ENCODE measurements at places on chromosomes 12 and 14.

DNA sequence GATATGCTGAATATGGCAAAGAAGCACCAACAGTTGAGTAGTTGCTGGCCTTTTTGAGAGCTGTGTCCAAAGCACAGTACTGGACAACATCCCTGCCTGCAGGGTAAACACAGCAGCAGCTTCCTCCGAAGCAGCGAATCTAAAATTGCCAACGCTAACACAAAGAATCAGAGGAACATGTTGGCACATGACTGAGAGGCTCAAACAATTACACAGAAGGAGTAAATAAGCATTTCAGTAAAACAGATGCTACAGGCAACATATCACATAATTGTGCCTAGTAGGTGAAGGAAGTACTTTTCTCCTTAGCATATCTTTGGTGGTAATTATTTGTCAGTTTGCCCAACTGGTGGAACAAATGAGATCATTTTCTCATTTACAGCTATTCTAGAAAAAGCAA is 52.1 kb downstream of the KICS2 start:
- DNase-seq = no peak

- no peak for DNase-seq
These were observed 682 bp downstream of the KIAA0586 start for GRCh38 chr14:58428118-58428683.

DNA sequence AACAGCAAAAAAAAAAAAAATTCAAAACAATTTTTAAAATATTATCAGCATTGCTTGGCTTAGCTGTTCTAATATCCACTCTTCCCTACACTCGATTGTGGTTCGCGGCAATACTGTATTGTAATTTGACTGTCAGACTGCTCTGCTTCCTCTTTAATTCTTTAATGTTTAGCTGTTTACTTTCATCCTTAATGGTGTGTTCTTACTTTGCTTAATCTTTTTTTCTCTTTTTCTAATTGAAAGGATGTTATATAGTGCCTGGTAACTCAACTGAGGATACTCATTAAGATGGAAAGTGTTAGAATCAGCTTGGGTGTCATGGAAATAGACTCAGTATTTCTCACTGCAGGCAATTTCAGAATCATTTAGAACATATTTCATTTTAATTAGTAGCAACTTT is 2.0 kb downstream of the ANO4 start:
- no peak for DNase-seq

DNA sequence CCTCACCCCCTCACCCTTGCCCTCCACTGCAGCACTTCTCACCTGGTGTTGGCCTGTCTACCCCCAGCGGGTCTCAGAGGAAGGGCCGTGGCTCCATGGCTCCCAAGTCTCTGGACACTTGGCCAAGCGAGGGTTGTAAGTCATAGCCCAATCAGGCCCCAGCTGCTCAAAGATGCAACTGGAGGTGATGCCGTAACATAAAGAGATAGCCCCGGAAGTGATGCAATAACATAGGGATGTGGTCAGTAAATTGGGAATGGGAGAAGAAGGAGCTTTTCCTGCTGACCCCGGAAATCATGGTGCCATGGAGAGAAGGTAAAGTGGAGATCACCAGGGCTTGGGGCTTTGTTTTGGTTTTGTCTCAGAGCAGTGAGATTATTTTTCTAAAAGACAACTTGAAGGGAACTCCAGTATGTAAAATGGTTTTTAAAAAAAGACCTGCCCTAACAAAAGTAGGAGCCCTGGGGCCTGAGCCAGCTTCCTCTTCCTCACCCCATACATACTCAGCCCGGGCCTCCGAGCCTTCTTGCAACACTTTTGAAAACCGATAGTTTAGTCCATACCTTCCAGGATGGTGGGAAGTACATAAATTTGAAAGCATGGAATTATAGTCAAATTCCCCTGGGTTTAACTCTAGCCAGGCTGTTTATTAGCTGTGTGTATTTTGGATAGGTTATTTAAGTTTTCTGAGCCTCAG is 212.5 kb downstream of the CRADD start:
- DNase-seq = no peak

DNA sequence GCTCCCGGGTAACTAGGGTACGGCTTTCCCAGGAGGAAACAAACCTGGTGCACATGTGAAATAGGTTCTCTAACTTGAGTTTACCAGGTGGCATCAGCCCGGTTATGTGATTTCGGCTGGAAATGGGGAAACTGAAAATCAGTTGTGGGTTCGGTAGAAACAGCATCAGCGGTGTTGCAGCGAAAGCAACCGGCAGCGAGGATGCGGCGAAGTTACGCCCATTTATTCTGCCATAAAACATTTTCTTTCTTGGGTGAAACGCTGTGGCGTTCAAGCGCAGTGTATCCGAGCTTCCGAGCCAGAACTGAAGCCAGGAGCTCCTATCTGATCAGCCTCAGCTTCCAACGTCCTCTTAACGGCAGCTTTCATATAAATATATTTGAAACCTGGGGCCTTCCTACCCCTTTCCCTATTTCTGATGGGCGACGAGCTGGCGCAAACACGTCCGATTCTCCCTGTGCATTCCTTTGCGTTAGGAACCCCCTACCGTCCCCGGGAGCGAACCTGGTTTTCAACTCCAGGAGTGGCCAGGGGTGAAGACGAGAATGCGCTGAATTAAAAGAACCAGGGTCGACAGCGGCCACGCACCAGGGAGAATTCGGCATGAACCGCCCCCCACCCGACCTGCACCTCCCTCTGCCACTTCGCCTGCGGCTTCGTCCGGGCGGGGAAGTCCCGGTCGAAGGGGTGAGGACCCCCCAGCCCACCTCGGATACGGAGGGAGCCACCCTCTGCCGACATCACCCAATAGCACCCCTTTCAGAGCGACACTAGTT is 1.6 kb downstream of the DPF3 start:
- no peak for DNase-seq

GRCh38 chr12:83933615-83934014 is 979.0 kb downstream of the SLC6A15 start:
- DNase-seq = no peak

DNA sequence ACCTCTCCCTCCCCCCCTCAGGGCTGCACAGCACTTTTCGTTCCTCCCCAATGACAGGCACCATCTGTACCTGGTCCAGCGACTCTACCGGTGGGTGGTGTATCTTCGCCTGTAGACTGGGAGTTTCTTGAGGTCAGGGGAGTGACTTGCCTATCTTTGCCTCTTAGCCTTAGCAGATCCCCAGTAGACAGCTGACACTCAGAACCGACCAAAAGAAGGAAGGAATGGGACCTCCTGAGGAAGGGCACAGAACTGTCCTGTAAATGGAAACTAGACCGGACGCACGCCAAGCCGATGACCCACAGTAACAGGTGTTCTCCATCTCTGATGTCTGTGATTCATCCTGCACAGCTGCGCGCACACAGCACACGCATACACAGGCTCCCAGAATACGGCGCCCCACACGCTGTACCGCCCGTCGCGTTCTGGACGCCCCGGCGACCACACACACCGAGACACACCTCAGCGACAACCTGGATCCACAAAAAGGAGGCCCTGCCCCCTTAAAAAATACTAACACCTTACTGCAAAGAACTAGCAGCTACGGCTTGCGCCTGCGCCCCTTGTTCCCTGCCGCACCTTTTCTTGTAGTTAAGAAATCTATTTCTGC is 673 bp upstream of the TTC9 start:
- DNase-seq = peak; percentile 25

DNA sequence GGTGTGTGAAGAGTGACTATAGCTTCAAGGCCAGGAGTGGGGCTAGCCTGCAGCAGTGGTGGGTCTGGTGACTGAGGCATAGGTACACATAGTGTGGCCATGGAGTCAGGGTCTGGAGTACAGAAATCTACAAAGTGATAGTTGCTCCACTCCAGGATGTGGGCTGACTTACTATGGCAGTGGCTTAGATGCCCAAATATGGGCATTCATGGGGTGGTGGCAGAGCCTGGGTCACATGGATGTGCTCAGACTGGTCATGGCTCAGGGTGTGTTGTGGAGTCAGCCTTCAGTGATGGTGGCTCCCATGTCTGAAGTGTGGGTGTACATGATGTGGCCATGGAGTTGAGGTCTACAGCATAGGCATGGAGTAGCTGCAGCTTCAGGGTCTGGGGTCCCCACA is 27.3 kb downstream of the CLEC6A start:
- no peak for DNase-seq

- DNase-seq = no peak
These were observed 32.4 kb upstream of the CD69 start for GRCh38 chr12:9792961-9793617.

DNA sequence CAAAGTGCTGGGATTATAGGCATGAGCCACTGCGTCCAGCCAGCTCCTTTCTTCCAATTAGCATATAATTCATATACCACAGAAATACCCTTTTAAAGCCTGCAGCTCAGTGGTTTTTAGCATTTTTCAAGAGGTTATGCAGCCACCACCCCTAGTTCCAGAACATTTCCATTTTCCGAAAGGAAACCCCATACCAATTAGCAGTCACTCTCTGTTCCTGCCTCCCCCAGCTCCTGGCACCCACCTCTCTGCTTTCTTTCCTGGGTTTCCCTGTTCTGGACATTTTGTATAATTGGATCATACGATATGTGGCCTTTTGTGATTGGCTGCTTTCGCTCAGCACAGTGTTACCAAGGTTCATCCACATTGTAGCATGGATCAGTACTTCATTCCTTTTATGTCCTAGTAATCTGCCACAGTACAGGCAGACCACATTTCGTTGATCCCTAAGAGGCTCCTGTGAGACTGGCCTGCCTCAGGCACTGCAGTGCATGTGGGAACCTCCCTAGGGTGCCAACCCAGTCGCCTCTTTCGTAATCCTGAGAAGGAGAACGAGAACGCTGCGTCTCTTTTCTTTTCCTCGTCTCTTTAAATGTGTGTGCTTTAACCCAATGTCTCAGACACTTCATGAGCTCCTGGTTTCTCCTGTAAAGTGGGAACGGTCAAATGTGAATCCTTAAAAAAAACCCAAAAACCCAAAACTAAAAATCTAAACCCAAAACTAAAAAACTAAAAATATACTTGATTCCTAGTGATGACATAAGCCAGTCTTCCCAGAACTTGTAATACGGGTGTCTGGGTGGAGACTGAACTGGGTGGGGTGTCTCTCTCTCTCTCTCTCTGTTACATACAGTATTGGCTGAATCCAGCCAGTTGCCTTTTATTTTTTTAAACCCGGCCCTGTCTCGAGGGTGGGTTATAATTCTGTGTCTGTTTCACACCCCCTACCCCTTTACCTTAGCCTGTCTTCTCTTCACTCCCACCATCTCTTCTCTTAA is 14.7 kb downstream of the AACS start:
- no peak for DNase-seq

DNA sequence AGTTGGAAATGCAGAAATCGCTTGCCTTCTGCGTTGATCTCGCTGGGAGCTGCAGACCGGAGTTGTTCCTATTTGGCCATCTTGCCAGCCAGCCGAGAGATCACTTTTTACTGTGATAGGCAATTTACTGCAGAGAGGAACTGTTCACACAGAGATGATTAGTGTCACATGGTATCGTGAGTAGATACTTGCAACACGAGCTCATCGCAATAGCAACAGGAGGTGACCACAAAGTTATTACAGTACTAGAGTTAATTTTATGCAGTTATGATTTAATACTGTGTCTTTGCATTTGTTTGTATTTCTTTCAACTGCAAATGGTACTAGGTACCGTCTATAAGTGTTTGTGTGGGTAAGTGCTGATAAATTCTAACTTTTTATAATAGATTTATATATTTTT is 27.8 kb downstream of the NOPCHAP1 start:
- DNase-seq = no peak

DNA sequence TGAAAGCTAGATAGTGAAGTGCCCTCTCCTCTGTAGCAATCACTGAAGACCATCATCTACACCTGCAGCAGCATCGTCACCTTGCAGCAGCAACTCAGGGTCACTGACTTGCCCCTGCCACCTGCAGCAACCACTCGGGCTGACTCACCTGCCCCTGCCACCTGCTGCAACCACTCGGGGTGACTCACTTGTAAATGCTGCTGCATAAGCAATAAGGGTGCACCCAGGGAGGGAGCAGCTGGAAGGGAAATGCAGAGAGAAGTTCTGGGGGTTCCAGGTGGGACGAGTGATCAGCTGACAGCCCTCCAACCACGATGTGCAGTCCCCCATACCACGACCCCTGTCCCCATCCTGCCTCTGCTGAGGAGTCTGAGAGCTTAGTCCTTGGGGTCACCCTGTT is 357.1 kb upstream of the SFSWAP start:
- no peak for DNase-seq

All from activated naive CD4-positive, alpha-beta T cell (primary cell).